Fibroblast of skin of back (primary cell): ENCODE measurements at places on chromosomes 5 and 9.
A peak's percentile ranks its signal among the peaks of the same experiment; 100 is the strongest.

GRCh38 chr9:113901221-113901688, 25.1 kb downstream of the ZNF618 start:
- DNase-seq = no peak

- DNase-seq = no peak
Observed at GRCh38 chr5:79036769-79037168, 32.7 kb downstream of the DMGDH start.

DNA sequence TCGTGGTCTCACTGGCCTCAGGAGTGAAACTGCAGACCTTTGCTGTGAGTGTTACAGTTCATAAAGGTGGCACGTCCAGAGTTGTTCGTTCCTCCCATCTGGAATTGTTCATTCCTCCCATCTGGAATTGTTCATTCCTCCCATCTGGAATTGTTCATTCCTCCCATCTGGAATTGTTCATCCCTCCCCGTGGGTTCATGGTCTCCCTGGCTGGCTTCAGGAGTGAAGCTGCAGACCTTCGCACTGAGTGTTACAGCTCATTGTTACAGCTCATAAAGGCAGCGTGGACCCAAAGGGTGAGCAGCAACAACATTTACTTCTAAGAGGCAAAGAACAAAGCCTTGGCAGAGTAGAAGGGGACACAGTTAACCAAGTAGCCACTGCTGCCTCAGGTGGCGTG, 69.1 kb downstream of the GCNT1 start:
- DNase-seq = peak; percentile 46

- peak; percentile 78 for DNase-seq
Observed at GRCh38 chr5:40333459-40334241, 346.1 kb upstream of the PTGER4 start.

- DNase-seq = no peak
Observed at GRCh38 chr5:136586196-136586595, 220.9 kb upstream of the TRPC7 start.

DNA sequence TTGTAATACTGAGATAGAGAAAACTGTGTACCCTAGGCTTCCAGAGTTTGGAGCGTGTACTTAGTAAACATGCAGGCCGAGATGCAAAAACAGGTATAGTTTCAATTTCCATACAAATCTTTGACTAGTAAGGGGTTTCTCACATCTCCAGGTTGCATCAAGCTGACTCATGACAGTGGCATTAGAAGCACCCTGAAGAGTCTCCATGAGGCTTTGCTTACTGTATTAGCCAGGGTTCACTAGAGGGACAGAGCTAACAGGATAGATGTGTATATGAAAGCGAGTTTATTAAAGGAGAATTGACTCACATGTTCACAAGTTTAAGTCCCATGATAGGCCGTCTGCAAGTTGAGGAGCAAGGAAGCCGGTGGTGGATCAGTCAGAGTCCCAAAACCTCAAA, 275.3 kb upstream of the CDH6 start:
- DNase-seq = peak; percentile 42

DNA sequence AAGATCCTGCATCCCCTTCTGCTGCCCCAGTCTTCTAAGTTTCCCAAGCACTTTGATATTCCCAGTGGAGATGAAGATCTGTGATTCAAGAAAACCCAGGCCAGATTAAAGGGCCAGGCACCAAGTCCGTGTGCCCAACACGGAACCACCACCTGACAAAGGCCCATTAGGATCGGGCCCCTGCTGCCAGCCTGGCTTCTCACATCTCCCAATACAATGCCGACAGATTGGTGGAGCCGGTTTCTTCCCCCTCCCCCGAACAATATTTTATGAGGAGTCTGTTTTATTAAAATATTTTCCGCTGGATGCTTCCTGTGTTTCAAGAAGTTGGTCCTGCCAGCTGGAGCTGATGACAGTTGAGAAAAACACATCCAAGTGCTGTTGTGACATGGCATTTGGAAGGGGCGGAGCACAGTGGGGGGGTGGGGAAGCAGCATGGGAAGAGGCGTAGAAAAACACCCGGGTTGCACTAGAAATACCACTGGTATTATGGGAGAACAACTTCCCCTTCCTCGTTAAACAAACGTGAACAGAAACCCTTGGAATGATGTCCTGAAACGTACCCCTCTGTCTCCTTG, 45.0 kb downstream of the CRB2 start:
- DNase-seq = peak; percentile 27

DNA sequence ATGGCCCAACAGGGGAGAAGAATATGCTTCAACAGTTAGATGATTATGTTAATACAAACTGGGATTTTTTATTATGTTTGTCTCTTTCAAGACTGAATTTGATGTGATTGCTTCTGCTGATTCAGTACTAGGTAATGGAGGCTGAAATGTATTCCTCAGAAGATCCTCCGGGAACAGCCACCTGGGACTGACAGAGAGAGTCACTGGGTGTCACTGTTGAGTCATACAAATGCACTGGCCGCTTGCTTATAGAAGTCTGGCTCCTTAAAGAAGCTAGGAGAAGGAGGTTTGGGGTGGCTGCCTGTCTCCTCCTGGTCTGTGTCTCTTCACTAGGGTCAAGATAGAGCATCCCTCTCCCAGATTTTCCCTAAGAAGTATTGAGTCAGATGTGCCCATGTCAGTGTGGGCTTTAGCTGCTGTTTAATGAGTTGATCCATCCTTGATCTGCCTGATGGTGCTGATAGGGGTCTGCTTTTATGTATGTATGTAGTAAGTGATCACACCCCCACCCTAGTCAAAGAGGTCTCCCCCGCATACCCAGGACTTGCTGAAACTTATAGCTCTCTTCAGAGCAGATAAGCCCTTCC, 773.4 kb downstream of the BRINP1 start:
- peak; percentile 55 for DNase-seq

DNA sequence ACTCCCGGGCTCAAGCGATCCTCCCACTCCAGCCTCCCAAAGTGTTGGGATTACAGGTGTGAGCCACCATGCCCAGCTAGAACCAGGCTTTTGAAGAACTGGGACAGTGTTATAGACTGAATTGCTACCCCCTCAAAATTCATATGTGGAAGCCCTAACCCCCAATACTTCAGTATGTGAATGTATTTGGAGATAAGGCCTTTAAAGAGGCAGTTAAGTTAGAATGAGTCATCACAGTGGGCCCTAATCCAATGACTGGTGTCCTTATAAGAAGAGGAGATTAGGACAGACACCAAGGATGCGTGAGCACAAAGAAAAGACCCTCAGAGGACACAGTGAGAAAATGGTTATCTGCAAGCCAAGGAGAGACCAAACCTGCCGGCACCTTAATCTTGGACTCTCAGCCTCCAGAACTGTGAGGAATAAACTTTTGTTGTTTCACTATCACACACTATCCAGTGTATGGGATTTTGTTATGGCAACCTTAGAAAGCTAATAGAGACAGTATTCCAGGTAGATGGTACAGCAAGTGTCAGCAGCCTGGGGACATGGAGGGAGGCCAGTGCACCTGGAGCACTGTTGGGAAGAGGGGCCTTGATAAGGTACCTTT, 31.4 kb upstream of the ERGIC1 start:
- peak; percentile 76 for DNase-seq

- DNase-seq = no peak
Observed at GRCh38 chr5:172730981-172731679, 39.9 kb downstream of the DUSP1 start.

- peak; percentile 88 for DNase-seq
Observed at GRCh38 chr5:73280821-73281746, 108.1 kb downstream of the TMEM174 start.

- DNase-seq = no peak
Observed at GRCh38 chr5:129630101-129630500, 117.8 kb upstream of the MINAR2 start.

DNA sequence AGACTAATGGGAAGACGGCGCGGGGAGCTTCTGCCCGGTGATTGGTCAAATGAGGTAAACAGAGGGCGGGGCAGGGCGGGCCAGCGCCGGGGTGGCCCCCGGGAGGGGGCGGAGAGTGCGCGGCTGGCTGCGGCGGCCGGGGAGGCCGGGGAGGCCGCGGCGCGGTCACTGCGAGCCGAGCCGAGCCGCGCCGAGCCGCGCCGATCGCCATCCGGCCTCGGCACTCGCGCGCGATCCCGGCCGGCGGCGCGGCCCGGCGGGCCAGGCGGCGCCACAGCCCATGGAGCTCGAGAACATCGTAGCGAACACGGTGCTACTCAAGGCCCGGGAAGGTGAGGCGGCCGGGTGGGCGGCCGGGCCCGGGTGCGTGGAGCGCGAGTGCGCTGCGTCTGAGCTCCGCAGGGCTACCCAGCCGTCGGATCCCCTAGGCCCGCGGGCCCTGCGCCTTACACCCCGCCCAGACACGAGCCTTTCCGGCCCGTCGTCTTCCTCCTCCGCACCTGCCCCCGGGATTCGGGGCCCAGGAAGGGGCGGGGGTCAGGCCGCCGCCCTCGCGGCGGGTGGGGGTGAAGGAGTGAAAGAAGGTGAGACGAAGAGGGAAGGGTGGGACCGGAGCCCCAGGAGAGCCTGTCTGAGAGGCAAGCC, at the start of gene GRK6:
Gene GRK6, plus strand, starts transcription at position 111 of the 645 bp plus-strand sequence. Its CDS starts 170 bp downstream, at position 281.
- DNase-seq = peak; percentile 40

GRCh38 chr5:78779771-78780616, 131.4 kb upstream of the LHFPL2 start:
- peak; percentile 59 for DNase-seq

GRCh38 chr5:143501310-143502044, 98.0 kb upstream of the NR3C1 start:
- DNase-seq = peak; percentile 25

- no peak for DNase-seq
Observed at GRCh38 chr9:107925749-107926297, 436.3 kb upstream of the KLF4 start.

GRCh38 chr5:133606835-133607234, 5.5 kb downstream of the FSTL4 start:
- DNase-seq = no peak

GRCh38 chr5:157295247-157295646, 29.3 kb downstream of the CYFIP2 start:
- no peak for DNase-seq

GRCh38 chr5:160082614-160083500, 36.4 kb downstream of the PWWP2A start:
- peak; percentile 96 for DNase-seq

DNA sequence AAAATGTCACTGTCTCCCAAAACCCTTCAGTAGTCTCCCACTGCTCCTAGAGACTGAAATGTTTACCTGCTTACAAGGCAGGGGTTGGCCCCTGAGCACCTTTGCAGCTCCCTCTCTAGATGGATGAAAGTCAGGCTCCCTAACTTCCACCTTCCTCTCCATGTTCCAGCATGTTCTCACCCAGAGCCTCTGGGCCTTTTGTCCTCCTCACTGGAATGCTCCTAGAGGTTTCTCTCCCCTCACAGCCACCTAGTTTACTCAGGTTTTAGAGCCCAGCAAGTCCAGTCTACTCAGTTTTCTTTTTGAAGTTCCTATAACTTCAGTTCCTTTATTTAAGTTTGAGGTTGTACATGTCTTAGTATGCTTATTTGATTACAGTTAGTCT, 815 bp upstream of the URM1 start:
- DNase-seq = no peak

- DNase-seq = no peak
Observed at GRCh38 chr9:83431101-83432060, 106.8 kb downstream of the FRMD3 start.

DNA sequence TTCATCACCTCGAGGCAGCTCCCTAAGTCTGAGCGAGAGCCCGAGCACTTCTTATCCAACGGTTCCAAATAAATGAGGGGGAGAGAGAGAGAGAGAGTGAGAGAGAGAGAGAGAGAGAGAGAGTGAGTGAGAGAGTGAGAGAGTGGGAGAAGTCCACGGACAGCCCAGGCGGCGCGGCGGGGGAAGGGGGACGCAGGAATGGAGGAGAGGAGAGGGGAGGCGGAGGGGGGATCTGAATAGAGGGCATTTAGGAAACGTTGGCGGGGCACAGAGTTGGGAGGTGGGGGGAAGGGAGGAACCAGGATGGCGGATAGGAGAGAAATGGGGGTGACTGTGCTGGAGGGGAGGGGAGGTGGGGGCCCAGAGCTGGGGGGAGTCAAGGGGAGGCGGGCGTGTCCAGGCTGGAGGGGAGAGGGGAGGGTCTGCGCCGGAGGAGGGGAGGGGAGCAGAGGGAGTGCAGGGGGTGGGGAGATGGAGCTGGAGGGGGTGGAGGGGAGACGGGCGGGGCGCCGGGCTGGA, 398 bp upstream of the BASP1 start:
- DNase-seq = peak; percentile 67

- peak; percentile 75 for DNase-seq
Observed at GRCh38 chr9:130172161-130172857, at the start of gene NCS1. Gene NCS1 (plus strand): TSS chr9:130172404. CDS start chr9:130172664, 260 bp downstream.

DNA sequence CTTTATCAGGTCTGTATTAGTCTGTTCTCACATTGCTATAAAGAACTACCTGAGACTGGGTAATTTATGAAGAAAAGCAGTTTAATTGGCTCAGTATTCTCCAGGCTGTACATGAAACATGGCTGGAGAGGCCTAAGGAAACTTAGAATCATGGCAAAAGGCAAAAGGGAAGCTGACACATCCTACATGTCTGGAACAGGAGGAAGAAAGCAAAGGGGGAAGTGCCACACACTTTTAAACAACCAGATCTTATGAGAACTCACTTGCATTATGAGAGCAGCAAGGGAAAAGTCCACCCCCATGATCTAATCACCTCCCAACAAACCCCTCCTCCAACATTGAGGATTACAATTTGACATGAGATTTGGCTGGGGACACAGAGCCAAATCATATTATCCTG, 132.1 kb downstream of the PCSK1 start:
- DNase-seq = no peak

DNA sequence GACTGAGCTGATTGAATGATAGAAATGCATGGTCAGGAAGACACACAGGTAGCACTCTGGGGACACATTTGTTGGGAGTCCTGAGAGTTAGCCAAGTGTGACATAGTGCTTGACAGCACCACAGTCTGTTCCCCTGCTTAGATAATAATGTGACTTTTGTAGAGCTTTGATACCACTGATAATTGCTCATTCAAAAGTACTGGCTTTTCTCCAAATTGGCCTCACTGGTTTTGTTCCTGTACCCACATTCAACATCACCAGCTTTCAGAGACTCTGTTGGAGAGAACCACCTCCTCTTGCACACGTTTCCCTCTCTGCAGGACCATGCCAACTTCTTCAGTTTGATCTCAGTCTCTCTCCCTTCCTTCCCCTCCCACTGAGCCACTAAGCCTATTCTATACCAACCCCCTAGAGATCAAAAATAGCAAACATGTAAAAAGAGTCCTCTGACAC, 52.5 kb upstream of the IL7R start:
- no peak for DNase-seq

GRCh38 chr5:62783374-62784057, 204.9 kb downstream of the LRRC70 start:
- no peak for DNase-seq
